Stimulated activated naive B cell treated with anti-CD40 and anti-IgM and Interleukin-4, amounts not matched to agents 10 μg/mL and 1 μg/mL and 100 μg/mL, for 72 hours (primary cell): ENCODE measurements at places on chromosomes 3 and 15.

GRCh38 chr3:54659347-54659746 is 268.5 kb downstream of the LRTM1 start:
- no peak for DNase-seq

- no peak for DNase-seq
Measured at GRCh38 chr15:99090938-99091337, 13.9 kb upstream of the SYNM start.

- DNase-seq: peak; percentile 55
Measured at GRCh38 chr15:57559875-57560274, 31.8 kb upstream of the MYZAP start.

GRCh38 chr3:184259878-184260723 is 1.3 kb downstream of the CAMK2N2 start:
- no peak for DNase-seq

- DNase-seq: peak; percentile 4
Measured at GRCh38 chr3:50450209-50450921, 53.1 kb downstream of the CACNA2D2 start.

GRCh38 chr3:152688313-152688712 is 146.6 kb upstream of the P2RY1 start:
- no peak for DNase-seq

DNA sequence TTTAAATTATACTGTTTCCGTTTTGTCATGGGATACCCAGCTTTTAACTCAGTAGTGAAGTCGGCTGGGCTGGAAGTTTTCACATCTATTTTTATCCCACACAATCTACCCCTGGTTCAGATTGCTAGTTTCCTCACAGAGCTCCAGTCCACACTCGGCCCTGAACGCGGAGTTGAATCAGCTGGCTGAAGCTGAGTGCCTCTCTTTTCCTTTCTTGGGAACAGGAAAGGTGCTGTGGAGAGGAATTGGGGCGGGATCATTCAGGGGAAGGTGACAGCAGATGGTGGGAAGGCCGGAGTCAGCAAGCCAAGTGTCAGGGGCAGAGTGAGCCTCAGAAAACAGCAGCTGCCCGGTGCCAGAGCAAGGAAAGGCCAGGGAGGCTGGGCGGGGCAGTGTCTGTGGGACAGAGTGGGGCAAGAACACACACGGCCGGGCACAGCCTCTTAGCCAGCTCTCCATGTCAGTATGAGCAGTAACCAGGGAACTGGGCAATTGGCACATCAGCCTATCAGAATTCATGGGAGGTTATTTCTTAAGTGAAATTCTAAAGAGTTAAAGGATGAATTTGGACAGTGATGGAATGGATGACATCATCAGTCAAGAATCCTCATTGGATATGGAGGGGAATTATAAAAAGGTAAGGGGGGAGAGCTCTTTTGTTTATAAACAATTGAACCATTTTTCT is 135.7 kb upstream of the IL12A start:
- DNase-seq: no peak

- DNase-seq: no peak
Measured at GRCh38 chr15:51888593-51889195, 59.2 kb downstream of the TMOD3 start.

DNA sequence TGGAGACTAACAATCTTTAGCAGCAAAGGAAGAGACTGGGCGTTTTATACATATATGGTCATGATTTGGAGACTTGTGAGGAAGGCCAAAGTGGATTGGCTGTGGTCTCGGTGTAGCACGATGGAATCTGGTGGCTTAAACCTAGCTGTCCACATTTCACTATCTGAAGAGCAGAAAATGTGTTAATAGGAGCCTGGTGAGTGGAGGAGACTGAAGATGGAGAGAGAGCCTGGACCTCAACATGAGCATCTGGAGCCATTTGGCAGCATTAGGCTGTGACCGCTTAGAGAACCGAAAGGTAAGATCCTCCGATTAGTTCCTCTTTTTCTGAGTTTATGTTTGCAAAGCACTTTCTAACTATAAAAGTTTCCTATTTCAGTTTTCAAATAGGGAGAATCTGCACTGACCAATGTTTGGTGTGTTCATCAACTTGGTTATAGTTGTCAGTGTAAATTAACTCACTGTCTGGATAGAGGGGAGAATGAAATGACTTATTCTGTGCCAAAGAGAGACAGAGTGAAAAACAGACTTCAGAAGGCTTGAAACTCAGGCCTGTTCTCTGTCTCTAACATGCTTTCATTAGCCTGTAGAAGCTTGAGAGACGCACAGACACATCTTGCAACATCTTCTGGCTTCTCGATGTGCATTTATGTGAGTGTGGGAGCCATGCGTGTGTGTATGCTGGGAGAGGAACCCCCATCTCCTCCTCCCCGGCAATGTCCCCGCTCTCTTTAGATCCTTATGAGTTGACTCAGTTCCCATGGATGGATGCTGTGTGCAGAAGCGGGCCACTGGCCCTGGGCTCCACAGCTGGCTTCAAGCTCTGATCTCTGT is 244.7 kb upstream of the TBL1XR1 start:
- DNase-seq: peak; percentile 58

GRCh38 chr3:51099794-51100535 is 285.1 kb upstream of the MANF start:
- DNase-seq: no peak

GRCh38 chr3:34067536-34068051 is 269.2 kb downstream of the PDCD6IP start:
- DNase-seq: no peak

DNA sequence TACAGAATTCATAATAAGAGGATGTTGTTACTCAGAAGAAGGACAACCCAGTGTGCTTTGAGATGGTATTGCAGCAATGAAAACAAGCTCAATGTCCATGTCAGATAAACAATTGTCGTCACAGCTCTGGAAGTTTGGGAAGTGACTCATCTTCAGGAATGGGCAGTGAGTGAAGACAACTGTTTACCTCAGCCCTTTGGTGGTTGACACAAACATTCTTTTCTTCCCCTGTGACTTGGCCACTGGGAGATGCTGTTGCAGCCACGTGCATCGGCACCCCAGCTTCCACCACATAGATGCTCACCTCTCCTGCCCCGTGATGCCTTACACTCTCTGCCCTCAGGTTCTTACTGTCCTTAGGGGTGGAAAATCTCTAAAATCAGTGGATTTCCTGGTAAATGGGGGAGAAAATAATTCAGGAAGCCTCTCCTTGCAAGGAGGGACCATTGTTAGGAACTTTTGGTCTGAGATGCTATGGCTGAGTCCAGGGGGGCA is 114.1 kb upstream of the GALNT15 start:
- no peak for DNase-seq

DNA sequence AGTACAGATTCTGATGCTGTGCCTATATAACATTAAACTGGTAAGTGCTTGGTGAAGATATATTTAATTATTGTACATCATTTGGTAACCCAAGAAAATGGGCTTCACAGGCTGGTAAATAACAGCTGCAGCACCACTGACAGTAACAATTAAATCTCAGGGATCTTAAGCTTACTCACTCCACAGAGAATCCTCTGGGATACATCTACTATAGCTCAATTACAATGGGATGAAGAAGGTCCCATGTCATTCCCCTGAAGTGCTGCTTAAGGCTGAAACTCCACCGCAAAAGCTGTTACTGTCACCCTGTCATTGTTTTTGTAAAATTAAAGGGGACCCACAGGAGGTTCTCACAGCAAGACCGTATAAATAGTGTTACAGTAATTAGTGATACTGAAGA is 153.0 kb downstream of the IMPG2 start:
- DNase-seq: no peak

- DNase-seq: no peak
Measured at GRCh38 chr3:55812394-55813013, 325.4 kb upstream of the WNT5A start.

DNA sequence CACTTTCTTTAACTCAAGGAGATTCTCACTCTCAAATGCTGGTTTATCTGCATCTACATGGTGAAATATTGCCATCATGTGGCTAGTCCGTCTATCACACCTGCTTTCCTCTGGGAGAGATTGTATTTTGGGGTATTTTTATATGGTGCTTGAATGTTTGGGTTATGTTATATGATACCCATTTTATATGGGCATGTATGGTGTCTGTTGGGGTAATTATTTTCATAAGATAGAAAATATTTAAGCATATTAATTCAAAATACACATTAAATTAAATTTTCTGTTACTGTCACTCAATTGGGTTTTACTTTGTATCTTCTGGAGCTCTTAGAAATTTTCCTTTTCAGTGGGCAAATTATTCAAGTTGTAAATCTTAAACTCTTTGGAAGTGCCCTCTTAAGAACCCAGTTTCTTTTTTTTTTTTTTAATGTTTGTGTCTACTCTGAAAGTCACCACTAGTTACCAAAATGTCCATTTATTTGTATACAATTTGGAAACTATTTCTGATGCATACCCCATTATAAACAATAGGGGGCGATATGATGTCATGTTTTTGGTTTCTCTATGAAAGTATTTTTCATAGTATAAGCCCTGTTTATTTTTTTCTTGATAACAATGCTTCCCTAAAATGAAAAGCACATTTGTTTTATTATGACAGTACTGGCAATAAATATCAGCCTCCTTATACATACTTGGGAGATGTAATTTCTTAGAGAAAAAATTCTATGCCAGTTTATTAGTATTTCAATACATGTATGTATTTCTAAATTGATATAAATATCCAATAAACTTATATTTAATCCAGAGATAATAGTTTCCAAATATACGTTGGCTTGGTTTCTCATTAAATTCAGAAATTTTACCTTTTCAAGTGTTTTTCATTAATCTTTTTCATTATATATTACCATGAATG is 36.1 kb upstream of the PLSCR5 start:
- no peak for DNase-seq

- DNase-seq: no peak
Measured at GRCh38 chr3:95971573-95971972, 842.8 kb upstream of the EPHA6 start.

- DNase-seq: no peak
Measured at GRCh38 chr3:78204977-78205376, 1165.1 kb downstream of the ROBO2 start.

- DNase-seq: no peak
Measured at GRCh38 chr15:41923401-41923997, 29.6 kb upstream of the SPTBN5 start.

DNA sequence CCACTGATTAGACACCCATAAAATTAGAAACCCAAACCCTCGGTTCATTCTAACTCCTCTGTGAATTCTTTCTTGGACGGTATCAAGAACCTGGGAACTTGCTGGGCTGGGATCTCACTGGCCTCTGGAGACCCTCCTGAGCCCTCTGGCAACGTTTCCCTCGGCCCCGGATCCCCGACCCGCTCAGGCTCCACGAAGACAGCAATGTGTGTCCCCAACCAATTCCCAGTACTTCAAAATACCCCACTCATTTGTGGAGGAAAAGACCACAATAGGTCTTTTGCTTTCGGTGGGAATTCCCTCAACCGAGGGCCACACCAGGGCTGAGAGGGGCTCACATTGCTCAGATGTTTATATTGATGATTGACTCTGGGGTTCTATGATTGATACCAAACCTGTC is 117.9 kb upstream of the PRR20G start:
- DNase-seq: no peak

DNA sequence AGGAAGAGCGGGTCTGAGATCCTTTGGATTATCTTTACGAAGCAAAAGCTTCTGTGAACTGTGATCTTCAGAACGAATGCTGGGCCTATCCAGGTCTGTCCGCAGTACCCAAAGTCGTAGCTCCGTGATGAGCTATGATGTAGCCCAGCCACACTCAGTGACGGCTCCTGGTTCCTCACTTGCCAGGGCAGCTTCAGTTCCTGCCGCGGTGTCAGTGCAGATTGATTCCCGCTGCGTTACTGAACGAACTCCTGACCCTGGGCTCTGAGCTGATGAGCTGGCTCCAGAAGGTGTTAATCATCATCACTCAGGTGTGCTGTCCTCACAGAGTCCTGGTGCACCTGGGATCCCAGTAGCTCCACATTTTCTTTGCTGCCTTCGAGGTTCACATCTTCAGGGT is 45.0 kb downstream of the TMEM44 start:
- no peak for DNase-seq

GRCh38 chr15:70867911-70868467 is 14.0 kb upstream of the LARP6 start:
- DNase-seq: no peak

GRCh38 chr3:140103166-140103565 is 168.2 kb downstream of the CLSTN2 start:
- no peak for DNase-seq

- no peak for DNase-seq
Measured at GRCh38 chr15:38019066-38019465, 84.6 kb downstream of the TMCO5A start.

DNA sequence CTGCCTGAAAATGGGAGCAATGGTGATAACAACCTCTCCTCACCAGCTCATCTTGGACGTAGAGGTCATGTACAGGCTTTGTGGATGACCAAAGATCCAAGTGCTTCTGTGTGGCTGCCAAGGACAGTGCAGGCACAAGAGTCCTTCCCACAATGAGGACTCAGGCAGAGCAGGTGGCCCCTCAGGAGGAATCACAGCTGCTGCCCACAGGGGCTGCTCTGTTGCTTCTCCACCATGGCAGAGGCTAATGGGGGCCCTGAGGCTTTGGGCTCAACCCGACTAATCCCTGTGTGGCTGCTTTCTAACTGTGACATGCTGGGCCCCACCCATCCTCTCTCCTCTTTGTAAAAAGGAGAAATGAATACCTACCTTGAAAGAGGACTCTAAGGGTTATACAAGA is 58.1 kb upstream of the MRPS22 start:
- DNase-seq: no peak

DNA sequence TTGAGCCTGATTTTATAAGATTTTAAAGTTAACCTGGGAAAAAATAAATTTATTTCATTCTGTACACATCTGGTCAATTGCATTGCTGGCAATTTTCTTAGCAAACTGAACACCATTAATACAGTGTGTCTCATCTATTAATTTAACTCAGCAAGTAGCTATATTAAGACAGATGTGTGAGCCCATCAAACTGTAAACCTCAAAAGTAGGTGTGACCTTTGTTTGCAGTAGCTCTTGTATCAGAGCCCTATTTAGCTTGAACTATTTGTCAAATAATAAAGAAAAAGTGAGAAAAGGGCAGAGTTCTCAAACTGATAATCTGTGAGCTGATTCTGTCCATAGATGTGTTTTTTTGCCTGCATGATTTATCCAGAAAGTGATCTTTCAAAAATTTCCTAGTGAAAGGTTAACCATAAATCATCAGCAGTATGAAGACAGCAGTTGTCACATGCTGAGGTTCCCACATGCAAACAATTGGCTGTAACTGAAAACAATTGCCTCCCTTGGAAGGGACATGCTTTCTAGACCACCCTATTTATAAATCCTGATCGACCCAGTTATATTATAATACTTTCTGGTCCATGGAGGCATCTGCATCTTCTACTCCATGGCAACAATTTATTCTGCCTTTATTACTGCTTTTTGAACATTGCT is 646.5 kb downstream of the NSUN3 start:
- DNase-seq: no peak

GRCh38 chr15:59918994-59919951 is 84.8 kb upstream of the FOXB1 start:
- peak; percentile 7 for DNase-seq

GRCh38 chr3:143348486-143349327 is 229.1 kb downstream of the CHST2 start:
- no peak for DNase-seq

DNA sequence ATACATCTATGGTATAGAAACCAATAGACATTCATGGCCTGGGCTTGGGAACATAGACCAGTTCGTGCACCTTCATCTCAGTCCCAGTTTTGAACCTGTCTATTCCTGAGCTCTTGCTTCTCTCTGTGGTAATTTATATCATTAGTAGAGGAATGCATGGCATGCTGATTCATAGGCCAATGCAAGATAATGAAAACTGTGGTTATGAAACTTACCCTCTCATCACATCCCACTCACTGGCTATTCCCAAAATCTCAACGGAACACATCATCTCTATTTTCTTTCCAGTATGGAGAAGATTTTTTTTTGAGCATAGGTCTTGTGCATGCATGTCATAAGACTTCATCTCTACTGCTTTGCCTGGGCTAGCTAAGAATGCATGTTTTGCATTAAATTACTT is 18.7 kb upstream of the P2RY12 start:
- DNase-seq: no peak
